ENCODE measurements at places on chromosomes 5 and 9. TPM values are rescaled to one million over a fixed set of nuclear protein-coding genes. Genes with fewer than 3 reads are reported as not detected.

The STPG3 gene
- 0.21 TPM for total RNA-seq

DNA sequence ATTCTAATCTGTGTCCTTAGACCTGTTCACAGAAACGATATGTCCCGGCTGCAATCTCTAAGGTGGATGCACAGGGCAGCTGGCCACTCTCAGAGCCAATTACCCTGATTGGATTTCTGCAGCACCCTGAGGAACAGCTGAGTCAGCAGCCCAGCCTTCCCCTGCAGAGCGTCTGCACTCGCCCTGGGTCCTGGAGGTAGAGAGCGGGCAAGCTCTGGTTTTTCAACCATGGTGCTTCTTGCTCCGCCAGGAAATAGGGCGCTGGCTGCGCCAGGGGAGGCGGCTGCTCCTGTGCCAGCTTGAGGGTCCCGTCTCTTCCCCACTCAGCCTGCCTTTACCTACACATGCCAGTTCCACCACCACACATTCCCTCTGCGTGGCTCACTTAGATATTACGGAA lies 19.2 kb downstream of the NDUFS6 start:
- DNase-seq = no peak

The FREM1 gene
- total RNA-seq = 3.0 TPM

- DNase-seq = no peak
Observed at GRCh38 chr5:166581826-166582225, 1709.6 kb upstream of the WWC1 start.

All from WTC11 (cell line).